ENCODE measurements at places on chromosomes 4 and X.

GRCh38 chr4:143406523-143406922, 69.8 kb downstream of the GAB1 start:
- peak; percentile 40 for DNase-seq

- peak; percentile 0 for DNase-seq
These were observed 29.1 kb upstream of the TRO start for GRCh38 chrX:54891573-54891972.

DNA sequence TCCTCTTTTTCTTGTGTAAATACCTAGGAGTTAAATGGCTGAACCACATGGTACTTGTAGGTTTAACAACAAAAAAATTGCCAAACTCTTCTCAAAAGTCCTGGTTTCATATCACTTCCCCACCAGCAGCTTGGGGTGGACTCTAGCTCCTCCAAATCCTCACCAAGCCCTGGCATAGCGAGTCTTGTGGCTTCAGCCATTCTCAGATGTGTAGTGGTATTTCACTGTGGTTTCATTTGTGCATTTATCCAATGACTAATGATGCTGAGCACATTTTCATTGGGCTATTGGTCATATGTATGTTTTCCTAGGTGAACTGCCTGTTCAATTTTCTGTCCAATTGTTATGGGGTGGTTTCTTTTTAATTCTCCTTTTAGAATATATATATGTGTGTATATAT, 249.3 kb downstream of the NLGN4X start:
- no peak for DNase-seq

DNA sequence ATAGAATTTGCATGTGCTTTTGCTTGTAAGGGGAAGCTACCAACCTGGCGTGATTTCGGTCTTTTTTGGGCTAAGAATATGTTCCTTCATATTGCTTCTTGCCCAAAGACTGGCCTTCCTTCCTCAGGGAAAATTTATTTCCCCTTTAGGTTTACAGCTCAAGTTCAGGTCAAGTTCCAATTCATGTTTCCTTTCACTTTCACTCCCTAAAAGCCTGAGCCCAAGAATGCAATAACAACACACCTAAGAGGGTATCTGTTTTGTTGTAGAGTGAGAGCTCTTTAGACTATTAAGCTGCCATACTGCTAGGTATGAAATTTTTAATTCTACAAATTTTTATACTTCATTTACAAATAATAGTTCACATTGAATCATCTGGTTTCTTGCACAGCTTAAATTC, 299.6 kb downstream of the TLL1 start:
- no peak for DNase-seq

GRCh38 chr4:57287687-57288604, 177.8 kb upstream of the IGFBP7 start:
- no peak for DNase-seq

GRCh38 chr4:125313497-125313896, 1.3 kb upstream of the FAT4 start:
- DNase-seq: peak; percentile 91

DNA sequence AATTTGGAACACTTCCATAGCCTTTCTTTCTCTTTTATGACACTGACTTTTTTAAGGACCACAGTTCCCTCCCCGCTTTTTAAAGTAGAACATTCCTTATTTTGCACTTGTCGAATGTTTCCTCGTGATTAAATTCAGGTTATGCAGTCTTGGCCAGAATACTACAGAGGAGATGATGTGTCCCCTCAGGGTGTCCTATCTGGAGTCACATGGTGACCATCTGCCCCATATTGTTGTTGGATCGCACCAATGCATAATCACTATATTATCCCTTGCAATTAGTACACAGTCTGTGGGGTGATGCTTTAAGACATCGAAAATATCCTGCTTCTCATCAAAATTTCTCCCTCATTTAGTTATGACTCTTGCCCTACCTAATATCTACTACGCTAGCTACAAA, 27.4 kb downstream of the WDFY3 start:
- DNase-seq: no peak

- DNase-seq: no peak
These were observed 65.8 kb upstream of the MMAA start for GRCh38 chr4:145553375-145553774.

DNA sequence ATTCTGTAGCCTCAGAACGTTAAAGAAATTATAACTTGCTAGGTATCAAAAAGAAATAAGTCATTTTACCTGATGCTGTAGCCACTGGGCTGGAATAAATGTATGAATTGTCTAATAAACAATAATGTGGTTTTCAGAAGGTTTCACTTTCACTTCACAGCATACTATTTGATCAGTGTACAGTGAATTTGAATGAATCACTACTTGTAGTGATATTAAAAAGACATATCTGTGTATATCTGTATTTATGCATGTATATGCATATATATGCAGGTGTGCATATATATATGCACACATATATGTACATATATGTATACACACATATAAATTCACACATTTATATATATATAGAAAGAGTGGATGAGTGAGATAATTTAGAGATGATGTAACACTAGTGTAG, 440.0 kb upstream of the PCDH10 start:
- DNase-seq: no peak

DNA sequence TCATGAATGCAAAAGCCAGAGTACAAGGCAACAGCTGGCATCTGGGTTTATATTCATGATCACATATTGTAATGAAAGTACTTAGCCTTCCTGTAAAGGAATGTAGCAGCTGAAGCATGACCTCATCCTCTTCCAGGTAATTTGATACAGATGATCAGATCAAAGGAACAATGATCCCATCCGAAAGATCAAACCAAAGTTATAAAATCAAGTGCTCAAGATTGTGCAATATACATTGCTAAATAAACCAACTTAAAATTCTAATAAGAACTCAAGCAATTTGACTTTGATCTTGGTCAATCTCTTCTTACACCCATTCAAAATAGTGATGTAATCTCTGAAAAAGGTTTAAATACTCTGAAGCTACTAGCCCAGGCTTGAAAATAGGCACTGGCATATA, 113.1 kb upstream of the INPP4B start:
- no peak for DNase-seq

DNA sequence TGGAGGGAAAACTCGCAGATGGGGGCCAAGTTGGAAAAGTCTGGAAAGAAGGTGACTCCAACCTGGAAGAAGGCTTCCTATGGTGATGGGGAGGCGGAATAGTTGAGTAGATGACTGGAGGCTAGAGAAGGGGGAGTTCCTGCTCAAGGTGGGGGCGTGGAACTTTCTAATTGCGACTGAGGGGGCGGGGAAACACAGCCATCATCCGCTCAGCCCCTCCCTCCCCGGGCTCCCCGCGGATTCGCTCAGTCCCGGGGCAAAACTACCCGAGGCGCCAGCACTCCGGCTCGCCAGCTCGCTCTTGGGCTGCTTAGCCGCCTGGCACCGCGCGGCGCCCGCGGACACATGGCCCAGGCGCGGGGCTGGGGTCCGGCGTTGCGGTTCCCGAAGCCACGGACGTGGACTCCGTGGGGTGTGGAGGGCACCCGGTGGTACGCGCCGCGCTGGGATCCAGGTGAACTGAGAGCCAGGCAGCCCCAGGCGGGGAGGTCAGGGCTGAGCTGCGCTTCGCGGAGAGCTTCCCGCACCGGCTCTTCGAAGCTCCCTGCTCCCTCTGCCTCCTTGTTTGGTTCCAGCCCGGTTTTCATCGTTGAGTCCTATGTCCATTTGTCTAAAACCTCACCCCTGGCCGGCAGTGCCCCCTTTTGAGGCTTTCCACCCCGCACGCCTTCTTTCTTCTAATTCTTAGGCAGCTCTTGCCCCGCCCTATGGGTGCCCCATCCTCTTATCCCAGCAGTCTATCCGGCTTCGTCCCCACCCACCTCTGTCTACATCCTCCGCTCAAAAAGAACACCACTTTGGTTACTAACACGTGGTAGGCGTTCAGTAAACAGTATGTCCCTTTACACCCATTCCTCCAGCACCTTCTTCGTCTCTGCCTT, 38.9 kb downstream of the STARD8 start:
- DNase-seq: no peak

DNA sequence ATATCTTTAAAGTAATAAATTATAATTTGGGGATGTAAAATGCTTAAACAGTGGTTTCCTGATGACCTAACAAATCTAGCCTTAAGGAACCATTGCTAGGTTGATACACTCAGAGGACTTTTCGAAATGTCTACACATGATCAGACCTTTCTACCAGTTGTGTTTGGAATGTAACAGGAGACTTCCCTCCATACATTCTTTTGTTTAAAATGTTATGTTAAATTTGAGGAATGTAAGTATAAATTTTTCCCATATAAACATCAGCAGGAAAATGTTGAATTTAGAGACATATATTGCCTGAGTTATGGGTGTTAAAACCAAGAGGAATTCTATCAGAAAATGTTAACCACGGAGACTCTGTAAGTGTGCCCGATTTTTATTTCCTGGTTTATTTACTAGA, 190.6 kb upstream of the SPRY1 start:
- DNase-seq: no peak

DNA sequence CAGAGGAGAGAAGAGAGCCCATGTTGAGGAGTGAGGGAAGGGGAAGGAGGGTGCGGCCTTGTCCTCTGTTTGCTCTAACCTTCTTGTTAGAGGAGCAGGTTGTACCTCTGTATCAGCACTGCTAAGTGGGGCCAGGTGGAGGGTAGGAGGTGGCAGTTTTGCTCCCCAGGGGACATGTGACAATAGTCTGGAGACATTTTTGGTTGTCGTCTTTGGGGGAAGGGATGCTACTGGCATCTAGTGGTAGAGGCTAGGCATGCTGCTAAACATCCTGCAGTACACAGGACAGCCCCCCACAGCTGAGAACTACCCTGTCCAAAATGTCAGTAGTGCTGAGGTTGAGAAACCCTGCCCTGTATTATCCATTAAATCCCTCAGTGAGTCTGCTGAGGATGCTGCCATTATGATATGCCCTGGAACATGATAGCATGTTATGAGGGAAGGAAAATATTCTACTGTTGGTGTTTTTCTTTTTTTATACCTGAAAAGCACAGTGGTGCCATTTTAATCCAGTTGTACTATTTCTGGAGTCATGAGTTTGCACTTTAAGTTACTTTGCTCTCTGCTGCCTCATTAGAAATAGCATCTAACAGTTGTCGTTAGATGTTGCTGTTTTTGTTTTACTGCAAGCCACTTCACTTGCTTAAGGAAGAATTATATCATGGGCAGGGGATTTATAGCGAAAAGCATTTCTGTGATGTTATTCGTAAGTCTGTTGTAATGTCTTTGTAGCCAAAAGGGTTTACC, 90.6 kb downstream of the LRP2BP start:
- DNase-seq: no peak

DNA sequence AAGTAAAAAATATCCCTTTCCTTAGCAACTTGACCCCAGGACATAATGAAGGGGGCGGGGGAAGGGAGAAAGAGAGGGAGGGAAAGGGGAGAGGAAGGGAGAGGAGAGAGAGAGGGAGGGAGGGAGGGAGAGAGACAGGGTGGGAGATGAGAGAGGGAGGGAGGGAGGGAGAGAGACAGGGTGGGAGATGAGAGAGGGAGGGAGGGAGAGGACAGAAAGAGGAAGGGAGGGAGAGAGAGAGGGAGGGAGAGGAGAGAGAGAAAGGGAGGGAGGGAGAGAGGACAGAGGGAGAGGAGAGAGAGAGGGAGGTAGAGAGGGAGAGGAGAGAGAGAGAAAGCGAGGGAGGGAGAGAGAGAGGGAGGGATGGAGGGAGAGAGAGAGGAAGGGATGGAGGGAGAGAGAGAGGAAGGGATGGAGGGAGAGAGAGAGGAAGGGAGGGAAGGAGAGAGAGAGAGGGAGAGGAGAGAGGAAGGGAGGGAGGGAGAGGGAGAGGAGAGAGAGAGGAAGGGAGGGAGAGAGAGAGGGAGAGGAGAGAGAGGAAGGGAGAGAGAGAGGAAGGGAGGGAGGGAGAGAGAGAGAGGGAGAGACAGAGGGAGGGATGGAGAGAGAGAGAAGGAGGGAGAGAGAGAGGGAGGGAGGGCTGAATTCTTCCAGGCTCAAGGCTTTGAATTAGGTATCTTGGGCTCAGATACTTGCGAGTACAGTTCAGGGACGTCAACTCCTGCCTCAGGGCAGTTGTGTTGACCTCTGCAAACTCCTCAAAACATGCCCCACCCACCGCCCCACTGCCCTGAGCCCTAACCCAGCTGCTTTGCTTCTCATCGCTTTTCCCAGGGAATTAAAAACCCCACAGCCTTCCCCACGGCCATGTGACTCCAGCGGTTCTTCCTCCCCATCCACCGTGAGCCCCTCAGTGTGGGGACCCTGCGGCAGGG, 40.0 kb upstream of the ADRA2C start:
- no peak for DNase-seq

DNA sequence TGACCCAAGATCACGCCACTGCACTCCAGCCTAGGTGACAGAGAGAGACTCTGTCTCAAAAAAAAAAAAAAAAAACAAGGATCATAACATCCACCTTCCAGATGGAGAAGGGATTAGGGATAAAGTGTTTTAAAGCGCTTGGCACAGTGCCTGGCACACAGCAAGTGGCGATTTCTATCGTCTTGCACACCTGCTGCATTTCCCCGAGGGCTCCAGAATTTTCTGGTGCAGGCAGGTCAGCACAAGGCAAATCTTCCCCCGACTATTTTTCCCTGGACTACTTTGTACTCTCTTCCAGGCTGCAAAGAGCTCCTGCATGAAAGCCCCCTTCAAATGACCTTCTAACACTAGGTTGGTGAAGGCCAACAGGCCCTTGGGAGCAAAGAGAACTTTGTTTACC, 57.3 kb downstream of the APBB2 start:
- no peak for DNase-seq

GRCh38 chr4:6071959-6072720, 53.9 kb upstream of the C4orf50 start:
- DNase-seq: no peak

GRCh38 chr4:17898553-17899055, 87.8 kb downstream of the NCAPG start:
- no peak for DNase-seq

DNA sequence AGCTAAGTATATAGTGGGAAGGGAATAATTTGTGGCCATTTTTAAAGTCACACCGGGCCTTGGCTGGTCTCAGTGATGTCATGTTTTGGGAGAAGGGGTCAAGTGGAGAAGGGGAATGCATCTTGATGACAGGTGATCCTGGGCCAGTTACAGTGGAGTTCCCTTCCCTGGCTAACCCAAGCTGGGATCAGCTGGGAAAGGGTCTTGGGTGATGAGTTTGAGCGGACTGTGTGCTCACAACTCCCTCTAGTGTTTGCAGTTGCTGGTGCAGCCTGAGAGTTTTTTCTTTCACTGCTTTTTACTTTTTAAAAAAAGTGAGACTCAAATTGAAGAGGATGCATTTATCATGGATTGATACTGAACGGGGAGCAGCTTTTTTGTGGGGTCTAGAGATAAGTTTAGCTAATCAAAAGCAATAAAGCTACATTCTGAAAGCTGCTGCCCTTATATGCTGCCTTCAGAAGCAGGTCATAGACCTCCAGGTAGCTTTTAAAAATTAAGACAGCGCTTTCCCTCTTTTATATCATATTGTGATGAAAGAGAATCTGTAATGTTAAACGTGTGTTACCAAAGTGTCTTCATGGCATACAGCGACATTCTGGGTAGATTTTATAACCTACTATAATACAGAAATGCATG, 164.7 kb downstream of the DCLK2 start:
- no peak for DNase-seq

All from smooth muscle cell of the brain vasculature (primary cell).